Placental epithelial cell (primary cell): ENCODE measurements at places on chromosomes 4 and X. TPM values are rescaled to one million over a fixed set of nuclear protein-coding genes. Genes with fewer than 3 reads are reported as not detected.

The CAPN6 gene
- 4.3 and 9.9 TPM in 2 replicates for total RNA-seq

The EXOC1L gene
- not detected in 2 replicates for total RNA-seq

The SLC34A2 gene
- 0.11 TPM in 1 of 2 replicates, not detected in the other for total RNA-seq

The VGLL1 gene
- 12.6 and 29.7 TPM in 2 replicates for total RNA-seq

The F8A1 gene
- total RNA-seq = 4.3 and 7.9 TPM in 2 replicates

The FHDC1 gene
- 4.7 and 9.1 TPM in 2 replicates for total RNA-seq

The HERC5 gene
- 0.33 TPM in 1 of 2 replicates, not detected in the other for total RNA-seq

The TEX13B gene
- total RNA-seq = not detected in 2 replicates

The WNK3 gene
- 4.6 and 4.7 TPM in 2 replicates for total RNA-seq

The MGAT4D gene
- total RNA-seq = not detected in 2 replicates

The BBS7 gene
- 10.2 and 20.7 TPM in 2 replicates for total RNA-seq

The TIMM8A gene
- total RNA-seq = 2.8 and 3.9 TPM in 2 replicates

The NKX3-2 gene
- total RNA-seq = 0.39 and 0.43 TPM in 2 replicates

The RBM3 gene
- total RNA-seq = 204 and 375 TPM in 2 replicates

The S100P gene
- 1.2 TPM in 1 of 2 replicates, not detected in the other for total RNA-seq

The LEF1 gene
- total RNA-seq = 0.79 TPM in 1 of 2 replicates, not detected in the other

The LRP2BP gene
- total RNA-seq = 0.98 and 1.2 TPM in 2 replicates

The HERC3 gene
- total RNA-seq = 46.7 and 57.7 TPM in 2 replicates

The RHOXF2B gene
- not detected in 2 replicates for total RNA-seq

The CT45A10 gene
- total RNA-seq = not detected in 2 replicates

The PDLIM3 gene
- not detected in 2 replicates for total RNA-seq

The AKAP14 gene
- not detected in 2 replicates for total RNA-seq

The CT45A3 gene
- total RNA-seq = not detected in 2 replicates

The CCDC120 gene
- total RNA-seq = 8.2 and 9.3 TPM in 2 replicates

The DCUN1D4 gene
- total RNA-seq = 24.2 and 44.4 TPM in 2 replicates

The ADGRA3 gene
- total RNA-seq = 26.8 and 31.0 TPM in 2 replicates

The APLN gene
- total RNA-seq = 0.11 TPM in 1 of 2 replicates, not detected in the other
